ENCODE measurements at places on chromosomes 3 and 15.

DNA sequence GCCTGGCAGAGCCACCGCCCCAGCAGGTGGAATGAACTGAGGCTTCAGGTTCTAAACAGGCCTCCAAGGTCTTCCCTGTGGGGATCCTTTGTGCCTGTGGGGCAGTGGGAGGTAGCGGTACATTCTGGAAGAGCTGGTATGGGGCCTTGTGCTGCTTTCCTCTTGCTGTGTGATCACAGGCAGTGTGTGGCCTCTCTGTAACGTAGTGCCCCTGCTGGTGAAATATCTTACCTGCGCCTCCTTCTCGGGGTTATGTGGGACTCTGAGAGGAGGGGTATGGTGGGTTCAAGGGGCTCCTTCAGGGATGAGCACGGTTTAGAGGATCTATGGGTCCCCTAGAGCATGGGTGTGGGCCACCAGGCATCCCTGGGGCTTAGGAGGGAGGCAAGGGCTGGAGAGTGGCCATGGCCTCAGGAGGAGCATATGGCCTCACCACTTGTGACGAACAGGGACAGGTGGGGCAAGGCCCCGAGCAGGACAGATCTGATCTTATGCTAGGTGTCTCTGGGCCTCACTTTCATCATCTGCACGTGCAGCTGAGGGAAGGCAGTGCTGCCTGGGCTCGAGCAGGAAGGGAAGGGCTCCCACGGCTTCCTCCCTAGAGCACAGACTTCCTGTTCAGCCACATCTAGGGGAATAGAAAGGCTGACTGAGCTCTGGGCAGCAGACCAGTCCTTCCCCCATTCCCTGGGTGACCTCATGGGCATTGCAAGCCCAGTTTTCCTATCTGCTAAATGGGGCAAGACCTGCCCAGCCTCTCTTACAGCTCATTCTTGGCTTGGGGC lies 1.9 kb upstream of the ALS2CL start:
- DNase-seq = peak; percentile 37

GRCh38 chr3:152458376-152459117 lies 189.8 kb downstream of the MBNL1 start:
- no peak for DNase-seq

- no peak for DNase-seq
Measured at GRCh38 chr15:81032818-81033217, 32.1 kb downstream of the TLNRD1 start.

- DNase-seq = no peak
Measured at GRCh38 chr3:32592696-32593353, 22.2 kb upstream of the DYNC1LI1 start.

DNA sequence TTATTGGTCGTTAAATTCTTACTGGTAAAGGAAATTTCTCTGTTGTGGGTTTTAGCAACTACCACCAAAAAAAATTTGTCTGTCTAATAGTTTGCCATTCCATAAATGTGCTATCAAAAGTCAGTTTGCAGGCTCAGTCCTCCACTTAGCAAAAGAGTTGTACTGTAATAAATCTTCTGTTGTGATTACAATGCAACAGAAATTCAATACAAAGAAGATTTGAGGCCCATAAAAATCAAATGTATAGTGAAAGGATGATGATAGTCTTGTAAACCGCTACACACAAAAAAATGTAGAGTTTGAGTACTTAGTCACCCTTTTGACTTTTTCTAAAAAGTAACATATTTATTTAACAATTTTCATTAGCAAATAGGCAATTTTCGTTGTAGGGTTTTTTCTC lies 251.7 kb downstream of the VGLL3 start:
- DNase-seq = no peak

- DNase-seq = no peak
Measured at GRCh38 chr15:89125088-89125826, 37.0 kb downstream of the ABHD2 start.

DNA sequence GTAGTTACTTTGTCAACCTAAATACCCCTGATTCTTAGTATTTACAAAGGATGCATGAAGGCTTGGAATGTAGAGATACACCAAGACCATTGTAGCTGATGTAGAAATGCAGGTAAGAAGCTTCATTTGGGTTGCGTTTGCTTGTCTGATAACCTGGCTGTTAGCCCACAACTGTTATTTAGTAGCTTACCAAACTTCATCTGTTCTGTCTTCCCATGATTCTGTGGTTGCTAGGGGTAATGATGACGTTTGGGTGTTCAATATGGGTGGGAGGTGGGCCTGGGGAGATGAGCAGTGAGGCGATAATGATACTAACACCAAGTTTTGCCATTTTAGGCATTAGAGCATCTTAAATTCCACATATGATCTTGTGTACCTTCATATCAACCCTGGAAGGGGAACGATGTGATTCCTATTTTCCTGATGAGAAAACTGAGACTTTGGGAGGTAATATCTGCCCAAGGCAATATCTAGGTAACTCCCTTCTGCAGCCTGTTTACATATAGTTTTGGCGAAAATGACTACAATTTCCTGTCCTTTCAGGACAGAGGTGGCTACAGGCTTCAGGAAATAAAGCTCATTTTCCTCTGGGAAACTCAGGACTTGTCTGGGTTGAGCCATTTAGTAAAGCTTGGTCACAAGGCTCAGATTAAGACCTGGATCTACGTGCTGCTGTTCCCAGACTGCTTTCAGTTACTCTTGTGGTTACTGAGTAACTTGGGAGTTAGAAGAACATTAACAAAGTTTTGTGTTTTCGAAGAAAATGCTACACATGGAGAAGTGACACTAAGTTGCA lies 26.8 kb downstream of the FNDC3B start:
- no peak for DNase-seq

DNA sequence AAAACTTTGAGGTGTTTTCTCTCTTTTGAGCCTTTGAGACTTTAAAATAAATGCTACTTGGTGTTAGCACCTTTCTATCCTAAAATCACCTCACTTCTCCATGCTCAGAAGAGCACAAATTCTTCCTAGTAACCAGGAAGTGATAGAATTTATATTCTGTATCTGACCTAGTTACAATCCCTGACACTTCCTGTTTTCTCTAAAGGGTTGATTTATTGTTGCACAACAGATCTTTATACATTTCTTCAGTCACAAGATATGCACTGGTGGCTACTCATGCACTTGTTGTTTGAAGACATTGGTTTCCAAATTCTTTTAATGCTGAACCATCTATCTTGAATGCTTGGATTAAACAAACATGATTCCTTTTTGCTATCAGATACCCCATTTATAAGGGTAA lies 47.2 kb upstream of the CNTN3 start:
- no peak for DNase-seq

- no peak for DNase-seq
Measured at GRCh38 chr3:113623324-113623723, 73.1 kb downstream of the USF3 start.

GRCh38 chr15:63366451-63366850 lies 15.2 kb downstream of the CA12 start:
- no peak for DNase-seq

DNA sequence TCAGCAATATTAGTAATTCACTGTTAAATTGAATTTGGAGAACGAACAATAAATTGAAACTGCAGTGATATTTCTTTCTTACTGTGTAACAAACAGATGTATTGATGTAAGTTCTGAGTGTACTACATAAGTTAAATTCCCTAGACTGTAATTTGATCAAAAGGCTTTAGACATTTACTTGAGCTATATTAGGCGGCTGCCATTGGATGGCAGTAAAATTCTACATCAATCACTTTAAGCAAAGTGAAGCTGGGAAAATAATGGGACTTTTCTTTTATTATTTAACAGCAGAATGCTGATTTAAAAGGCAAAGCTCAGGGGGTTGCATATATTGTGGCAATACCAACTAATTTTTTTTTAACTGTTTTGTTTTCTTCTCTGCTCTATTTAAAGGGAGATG lies 212.6 kb upstream of the PLSCR5 start:
- peak; percentile 67 for DNase-seq

- no peak for DNase-seq
Measured at GRCh38 chr3:46576-46975, 150.0 kb upstream of the CHL1 start.

- DNase-seq = no peak
Measured at GRCh38 chr3:183500981-183501704, 54.4 kb downstream of the KLHL6 start.

DNA sequence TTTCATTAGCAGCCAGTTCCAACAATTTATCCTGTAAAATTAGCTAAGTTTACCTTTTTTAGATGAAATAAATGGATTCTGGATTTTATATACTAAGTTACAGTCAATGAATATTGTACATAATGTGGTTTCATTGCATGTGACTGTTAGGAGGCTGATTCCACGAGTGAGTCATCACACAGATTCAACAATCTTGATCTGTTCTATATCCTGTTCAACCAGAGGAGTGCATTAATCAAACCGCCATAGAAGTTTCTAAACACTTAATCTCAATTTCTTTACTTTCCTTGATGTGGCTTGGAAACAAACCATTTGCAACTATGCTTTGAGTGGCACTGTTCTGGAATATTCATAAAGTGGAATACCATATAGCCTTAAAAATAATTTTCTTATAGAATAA lies 15.3 kb downstream of the DNAJC13 start:
- DNase-seq = no peak

DNA sequence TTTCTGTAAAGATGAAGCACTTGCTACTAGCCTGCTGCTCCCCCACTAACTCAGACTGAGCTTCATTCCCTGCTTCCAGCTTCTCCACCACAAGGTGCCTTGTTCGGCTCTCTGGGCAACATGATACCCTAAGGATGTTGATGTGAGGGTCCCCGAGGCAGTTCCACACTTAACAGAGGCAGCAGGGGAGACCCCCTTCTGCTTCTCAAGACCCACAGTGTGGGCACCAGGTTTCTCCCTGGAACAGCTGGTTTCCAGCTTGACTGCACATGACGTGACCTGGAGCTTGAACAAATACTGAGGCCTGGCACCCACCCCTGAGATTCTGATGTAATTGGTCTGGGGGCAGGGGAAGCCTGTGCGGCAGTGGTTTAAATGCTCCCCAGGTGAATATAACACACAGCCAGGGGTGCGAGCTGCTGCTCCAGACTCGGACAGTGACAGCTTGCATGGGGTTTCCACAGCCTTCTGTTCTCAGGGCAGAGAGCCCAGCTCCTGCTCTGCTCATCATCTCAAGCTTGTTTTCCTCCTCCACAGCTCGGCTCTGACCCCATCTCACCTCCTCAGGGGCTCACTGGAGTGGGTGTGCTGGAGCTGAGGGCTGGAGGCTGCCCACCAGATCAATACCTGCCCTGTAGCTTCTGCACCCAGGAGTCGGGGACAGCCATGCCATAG lies 95.0 kb upstream of the HACD2 start:
- DNase-seq = no peak
